Mammary epithelial cell (primary cell): ENCODE measurements at places on chromosomes 12 and 14. TPM values are rescaled to one million over a fixed set of nuclear protein-coding genes. Genes with fewer than 3 reads are reported as not detected.

Gene RHEBL1
- 1.7 and 2.3 TPM in 2 replicates for total RNA-seq

DNA sequence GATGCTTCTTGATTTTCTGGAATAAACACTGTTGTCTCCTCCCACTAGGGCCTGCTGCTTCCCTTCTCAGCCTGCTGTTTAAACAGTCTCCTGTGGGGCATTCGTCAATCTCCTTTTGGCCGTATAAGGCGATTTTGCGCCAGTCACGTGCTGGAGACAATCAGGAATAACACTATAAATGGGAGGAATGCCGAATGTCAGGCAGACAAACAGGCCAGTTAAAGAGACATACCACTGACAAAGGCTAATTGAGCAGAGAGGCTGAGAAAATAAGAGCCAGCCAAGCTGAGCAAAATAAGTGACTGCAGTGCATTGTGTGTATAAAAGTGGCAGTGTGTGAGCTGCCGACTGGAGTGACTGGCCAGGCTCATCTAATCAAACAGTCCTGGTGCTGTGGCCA lies 23.3 kb downstream of the DMAC2L start:
- DNase-seq: no peak

DNA sequence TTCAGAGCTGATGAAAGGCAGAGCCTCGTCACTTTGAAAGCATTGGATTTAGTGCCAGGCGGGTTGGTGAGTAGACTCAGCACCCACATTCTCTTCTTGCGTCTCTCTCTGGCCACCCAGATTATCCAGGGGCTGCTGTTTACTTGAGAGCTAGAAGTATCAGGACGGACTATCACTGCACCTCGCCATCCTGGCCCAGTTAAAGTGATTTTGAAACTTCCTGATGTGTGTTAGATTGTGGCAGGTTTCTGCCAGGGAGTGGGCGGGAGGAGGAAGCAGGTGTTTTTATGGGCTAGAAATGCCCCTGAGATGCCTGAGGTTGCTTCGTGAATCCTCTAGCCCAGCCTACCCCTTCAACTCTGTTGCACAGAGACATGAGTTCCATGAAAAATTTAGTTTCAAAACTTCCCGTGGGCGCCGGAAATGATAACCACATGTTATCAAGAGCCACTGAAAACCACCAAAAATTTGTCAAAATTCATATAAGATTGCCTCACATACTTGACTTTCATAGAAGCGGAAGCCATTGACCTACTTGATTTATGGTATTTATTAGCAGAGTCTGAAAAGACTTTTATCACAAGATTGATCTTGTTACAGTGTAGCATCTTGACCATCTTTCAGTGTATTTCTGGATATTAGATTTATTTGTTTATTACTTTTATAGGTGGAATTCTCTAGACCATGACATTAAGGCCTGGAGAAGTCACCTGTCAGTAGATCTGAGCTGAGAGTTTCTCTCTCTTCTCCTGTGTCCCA lies 466.0 kb downstream of the RAD51B start:
- DNase-seq: no peak

GRCh38 chr12:75529826-75530225 lies 18.4 kb upstream of the KRR1 start:
- no peak for DNase-seq

Gene HOXC10
- 2.8 and 3.3 TPM in 2 replicates for total RNA-seq

DNA sequence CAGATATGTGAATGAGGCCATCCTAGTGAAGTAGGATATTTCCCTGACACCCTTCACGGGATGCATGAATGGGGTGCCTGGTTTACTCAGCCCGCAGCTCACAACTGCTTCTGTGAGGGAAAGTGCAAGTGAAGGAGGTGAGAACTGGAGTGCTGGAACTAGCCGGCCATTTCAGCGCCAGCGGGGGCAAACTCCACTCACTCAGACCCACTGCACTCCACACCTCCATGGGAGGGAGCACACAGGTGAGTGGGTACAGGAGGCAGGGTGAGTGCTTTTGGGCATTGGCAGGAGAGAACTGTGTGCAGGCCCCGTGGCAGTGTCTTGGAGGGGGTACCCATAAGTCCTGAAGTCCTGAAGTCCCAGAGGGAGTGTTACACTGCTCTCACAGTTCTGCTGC lies 1008.4 kb downstream of the SLC6A15 start:
- no peak for DNase-seq

DNA sequence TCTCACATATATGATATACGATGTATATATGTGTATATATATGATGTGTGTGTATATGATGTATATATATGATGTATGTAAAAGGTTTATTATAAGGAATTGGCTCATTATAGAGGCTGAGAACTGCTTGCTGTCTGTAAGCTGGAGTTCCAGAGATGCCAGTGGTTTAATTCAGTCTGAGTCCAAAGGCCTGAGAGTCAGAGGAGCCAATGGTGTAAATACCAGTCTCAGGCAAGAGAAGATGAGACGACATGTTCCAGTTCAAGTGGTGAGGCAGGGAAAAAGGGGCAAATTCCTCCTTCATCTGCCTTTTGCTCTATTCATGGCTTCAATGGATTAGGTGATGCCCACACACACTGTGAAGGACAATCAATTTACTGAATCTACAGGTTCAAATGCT lies 17.1 kb upstream of the STYK1 start:
- DNase-seq: no peak

Gene LPAR5
- total RNA-seq: not detected
